ENCODE measurements at places on chromosomes 5 and 9.
A peak's percentile ranks its signal among the peaks of the same experiment; 100 is the strongest.

GRCh38 chr5:94433397-94434163, 184.8 kb downstream of the KIAA0825 start:
- no peak for DNase-seq

DNA sequence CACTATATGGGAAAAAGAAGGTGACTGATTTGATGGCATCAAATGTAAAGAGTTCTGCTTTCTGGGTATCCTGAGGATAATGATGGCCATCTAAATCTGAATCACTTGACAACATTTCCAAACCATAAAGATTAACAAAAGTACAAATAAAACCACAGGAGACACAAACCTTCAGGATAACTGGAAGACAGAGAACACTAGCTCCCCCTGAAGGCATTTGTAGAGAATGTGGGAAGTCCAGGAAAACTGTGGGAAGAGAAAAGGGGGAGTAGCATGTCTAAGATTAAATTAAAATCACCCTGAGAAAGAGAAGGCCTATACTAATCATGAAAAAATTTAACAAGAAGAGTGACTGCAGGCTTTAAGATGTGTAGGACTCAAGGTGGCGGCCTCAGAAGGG, 116.2 kb downstream of the PRELID2 start:
- no peak for DNase-seq

DNA sequence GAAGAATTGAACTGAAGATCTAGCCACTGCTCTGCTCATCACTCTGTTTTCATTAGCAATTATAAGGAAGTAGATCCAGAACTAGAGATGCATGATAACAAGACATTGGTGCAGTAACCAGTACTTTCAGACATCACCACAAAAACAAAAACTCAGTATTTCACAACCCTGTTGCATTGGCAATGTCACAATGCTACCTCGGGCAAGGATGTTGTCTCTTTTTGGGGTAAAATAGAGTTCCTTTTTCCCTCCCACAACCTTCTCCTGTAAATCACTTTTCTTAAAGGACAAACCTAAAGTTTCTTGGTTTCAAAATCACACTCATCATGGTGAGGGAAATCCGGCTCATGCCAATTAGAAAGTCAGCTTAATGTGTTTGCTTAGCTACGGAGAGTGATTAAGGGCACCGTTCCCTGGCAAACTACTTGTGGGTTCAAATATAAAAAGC, 420.1 kb upstream of the MEF2C start:
- DNase-seq: no peak

DNA sequence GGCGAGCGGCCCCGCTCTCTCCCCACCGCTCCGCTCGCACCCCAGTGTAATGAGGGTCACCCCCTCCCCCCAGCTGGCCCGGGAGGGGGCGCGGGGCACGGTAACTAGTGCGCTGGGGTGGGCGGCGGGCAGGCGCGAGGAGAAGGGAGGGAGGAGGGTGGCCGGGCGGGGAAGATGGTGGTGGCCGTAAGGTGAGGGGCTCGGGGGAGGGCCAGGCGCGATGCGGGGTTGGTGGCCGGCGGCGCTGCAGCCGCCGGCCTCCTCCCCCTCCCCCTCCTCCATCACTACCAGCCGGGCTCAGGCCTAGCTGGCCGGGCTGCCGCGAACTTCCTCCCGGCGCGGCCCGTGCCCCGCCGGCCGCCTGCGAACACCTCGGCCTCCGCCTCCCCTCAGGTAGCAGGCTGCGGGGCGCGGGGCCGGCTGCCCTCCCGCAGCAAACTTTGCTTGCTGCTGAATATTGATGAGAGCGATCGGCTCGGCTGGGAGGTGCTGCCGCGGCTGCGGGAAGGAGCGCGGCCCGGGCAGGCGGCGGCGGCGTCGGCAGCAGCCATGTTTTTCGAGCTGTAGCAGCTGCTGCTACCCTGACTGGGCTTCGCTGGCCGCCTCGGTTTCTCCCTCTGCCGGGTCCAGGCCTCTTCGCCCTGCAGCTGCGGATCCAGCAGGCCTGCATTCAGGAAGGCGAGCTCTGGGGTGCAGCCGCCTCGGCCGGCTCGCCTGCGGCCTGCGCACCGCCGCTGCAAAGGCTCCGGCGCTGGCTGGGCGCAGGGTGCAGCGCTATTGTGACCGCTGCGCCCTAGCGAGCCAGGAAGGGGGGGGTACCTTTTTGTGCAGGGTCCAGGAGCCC, 502 bp downstream of the NSD1 start:
- peak; percentile 70 for DNase-seq

DNA sequence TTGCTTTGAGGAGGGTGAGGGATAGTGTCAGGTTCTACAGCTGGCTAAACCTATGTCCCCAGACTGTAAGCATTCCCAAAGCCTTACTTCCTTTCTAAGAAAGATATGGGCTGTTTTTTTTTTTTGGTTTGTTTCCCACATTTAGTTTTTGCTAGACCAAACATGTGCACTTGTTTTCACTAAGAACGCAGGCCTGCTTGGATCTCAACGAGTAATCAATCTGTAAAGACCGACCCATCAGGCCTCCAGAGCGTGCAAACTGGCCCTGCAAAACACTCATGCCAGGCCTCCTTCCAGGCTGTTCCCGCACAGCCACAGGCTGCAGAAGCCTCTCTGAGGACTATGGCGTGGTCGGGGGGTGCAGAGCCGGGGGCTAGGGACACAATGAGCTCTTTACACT, 304.8 kb upstream of the PANK3 start:
- DNase-seq: no peak

- no peak for DNase-seq
These were observed 474.6 kb upstream of the WWC1 start for GRCh38 chr5:167816864-167817263.

GRCh38 chr5:1850324-1851154, 32.2 kb downstream of the IRX4 start:
- DNase-seq: no peak

DNA sequence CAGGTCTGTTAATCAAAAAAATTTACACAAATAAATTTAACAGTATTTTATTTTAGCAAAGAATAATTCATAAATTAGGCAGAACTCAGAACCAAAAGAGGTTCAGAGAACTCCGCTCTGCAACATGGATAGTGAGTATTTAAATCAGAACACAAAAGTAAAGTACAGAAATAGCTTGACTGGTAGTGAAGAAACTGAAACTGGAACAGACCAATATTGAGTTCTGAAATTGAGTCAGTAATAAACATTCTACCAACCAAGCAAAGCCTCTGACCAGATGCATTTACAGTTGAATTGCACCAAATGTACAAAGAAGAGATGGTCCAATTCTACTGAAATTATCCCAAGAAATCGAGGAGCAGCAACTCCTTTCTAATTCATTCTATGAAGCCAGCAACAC, 1542.8 kb downstream of the EFNA5 start:
- DNase-seq: no peak

- DNase-seq: no peak
These were observed 69.1 kb upstream of the PTCH1 start for GRCh38 chr9:95585824-95586223.

- peak; percentile 32 for DNase-seq
These were observed 49.6 kb downstream of the SECISBP2 start for GRCh38 chr9:89367726-89368437.

DNA sequence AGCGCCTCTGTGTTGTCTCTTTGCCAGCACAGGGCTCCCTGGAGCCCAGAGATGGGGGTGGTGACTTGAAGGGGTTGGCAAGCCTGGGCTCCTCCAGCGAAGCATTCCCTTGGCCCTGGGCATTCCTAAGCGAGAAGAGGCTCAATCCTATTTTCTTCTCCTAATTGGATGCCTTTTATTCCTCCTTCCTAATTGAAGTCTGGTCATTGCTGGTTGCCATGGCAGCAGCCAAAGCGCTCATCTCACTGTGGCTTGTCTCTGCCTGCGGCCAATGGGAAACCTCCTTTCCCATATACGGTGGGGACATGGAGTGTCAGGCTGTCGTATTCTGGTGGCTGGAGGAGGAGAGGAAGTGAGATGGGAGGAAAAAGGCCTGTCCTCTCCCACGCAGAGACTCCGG, 52.3 kb upstream of the RARS1 start:
- no peak for DNase-seq

DNA sequence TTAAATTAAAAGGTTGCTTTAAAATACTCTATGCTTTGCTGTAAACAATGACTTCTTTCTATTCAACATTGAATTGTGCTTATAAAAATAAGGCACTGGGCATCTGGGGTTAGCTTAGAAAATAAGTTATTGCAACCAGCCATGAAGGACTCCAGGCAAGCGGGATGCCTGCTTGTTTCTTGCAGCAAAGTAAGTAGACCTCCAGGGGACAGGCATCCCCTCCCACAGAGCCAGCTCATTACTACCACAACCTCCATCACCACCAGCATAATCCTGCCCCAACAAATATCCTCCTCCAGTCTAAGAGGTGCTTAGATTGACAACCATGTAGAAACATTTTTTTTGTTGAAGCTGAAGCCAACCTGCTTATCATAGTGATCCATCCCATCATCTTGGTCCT, 190.4 kb downstream of the TARS1 start:
- DNase-seq: no peak

- DNase-seq: no peak
These were observed 80.2 kb upstream of the RUFY1 start for GRCh38 chr5:179470201-179470600.

DNA sequence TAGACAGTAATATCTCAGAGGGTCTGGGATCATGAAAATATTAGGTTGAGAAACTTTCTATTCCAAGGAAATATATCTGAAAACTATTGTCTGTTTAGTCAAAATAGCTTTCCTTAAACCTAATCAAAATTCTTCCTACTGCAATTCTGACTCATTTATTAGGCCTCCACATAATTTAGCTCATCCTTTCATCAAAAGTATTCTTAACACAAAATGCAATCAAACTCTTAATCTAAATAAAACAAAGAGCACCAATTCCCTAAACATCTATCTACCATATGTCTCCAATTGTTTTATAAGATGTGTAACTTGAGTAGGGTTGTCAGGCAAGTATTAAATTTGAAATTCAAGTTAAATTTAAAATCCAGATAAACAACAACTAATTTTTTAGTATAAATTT, 142.1 kb downstream of the PLK2 start:
- no peak for DNase-seq

GRCh38 chr5:122727112-122727541, 47.8 kb upstream of the SNX2 start:
- no peak for DNase-seq

DNA sequence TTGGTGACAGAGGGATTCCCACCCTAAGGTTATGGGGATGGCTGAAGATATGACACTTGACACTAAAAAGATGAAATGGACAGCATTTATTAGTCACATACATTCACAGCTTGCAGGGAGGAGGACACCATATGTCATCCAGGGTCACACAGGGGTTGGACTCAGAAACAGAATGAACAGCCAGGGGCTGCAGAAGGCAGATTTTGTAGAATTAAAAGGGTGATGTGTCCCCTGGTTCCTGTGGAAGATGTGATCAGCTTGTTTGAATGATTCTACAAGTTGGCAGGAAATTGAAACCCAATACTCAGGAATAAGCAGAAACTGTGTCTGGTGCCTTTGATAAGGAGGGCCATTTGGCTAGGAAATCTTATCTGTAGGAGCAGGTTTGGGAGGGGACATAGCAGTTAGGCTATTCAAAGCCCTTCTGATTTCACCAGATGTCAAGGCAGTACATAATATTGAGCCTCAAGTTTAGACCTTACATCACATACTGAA, 102.3 kb upstream of the GRIN3A start:
- DNase-seq: no peak

- DNase-seq: no peak
These were observed 476.0 kb downstream of the SPATA31A7 start for GRCh38 chr9:61665829-61666228.

DNA sequence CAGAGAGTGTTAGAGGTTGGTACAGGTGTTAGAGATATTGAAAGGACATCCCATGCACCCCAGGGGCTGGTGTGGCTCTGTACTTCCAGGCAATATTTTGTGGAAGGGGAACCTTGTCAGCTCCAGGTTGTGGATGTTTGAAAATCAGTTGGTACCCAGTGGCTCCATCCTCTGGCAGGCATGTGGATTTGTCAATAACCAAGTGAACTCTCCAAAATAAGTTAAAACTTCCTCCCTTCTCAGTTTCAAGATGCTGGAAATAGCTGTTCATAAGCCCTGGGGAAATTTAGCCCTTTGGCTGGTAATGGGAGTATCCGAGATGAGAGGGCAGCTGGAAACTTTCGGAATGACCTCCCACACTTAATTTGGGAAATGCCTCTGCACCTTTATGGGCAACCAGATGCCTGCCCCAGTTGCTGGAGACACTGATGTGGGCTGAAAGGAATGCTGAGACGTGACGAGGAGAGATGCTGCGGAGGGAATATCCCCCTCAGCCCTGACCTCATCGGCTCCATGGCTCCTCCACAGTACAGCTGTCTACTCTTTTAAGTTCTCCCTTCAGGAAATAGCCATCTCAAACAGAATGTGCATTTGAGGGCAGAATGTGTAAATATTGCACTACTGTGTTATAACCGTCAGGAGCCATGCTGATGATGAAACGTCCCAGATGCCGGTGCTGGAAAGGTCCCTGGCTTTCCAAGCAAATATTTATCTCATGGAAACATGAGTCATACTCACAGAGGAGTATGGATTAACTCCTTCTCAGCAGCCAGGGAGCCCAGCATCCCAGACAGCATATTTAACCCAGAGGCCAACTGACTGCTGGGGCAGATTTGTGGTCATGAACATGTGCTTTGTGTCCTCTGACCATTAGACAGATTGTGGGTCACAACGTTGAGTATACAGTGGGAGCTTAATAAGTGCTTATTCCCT, 29.5 kb downstream of the TGFBI start:
- DNase-seq: no peak

DNA sequence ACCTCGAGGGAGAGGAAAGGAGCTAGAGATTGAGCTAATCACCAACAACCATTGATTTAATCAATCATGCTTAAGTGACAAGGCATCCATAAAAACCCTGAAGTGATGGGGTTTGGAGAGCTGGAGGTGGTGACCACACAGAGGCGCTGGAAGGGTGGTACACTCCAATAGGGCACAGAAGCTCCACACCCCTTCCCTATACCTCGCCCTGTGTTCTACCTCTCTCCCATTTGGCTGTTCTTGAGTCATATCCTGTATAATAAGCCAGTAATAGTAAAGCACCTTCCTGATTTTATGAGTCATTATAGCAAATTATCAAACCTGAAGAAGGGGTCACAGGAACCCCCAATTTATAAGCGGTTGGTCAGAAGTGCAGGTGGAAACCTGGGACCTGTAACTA, 18.3 kb downstream of the ACTL7B start:
- DNase-seq: peak; percentile 84

- DNase-seq: no peak
These were observed 343.7 kb downstream of the SPOCK1 start for GRCh38 chr5:137155261-137156000.

- no peak for DNase-seq
These were observed 156.4 kb upstream of the ELL2 start for GRCh38 chr5:96117771-96118651.

- peak; percentile 25 for DNase-seq
These were observed 20.3 kb upstream of the OLFM1 start for GRCh38 chr9:135067096-135067710.

DNA sequence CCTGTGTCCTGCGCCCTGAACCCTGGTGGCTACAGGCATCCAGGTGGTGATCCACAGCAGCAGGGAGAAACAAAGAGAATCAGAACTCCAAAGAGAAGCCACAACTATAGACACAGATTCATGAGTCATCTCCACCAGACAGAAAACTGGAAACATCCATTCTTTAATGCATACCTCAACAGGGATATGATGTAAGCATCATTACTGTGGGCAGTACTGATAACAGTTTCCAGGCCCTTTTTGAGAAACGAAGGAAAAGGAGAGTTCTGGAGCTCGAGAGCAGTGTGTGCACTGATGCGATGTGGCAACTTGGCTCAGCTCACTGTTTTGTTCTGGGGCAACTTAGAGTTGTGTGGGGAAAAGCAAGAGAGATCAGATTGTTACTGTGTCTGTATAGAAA, 215.6 kb upstream of the ADAMTS16 start:
- no peak for DNase-seq

GRCh38 chr9:37509536-37509935, 23.8 kb downstream of the POLR1E start:
- no peak for DNase-seq

Measured in RWPE2 (cell line).